ENCODE measurements at places on chromosomes 13 and 19. TPM values are rescaled to one million over a fixed set of nuclear protein-coding genes. Genes with fewer than 3 reads are reported as not detected.

ONECUT3 gene
- not detected for total RNA-seq

SLC25A30 gene
- total RNA-seq, result 142 TPM

MBD3L2 gene
- not detected for total RNA-seq

MADCAM1 gene
- total RNA-seq, result 0.24 TPM

FXYD1 gene
- total RNA-seq, result 580 TPM
